ENCODE measurements at places on chromosomes 1 and 21.

DNA sequence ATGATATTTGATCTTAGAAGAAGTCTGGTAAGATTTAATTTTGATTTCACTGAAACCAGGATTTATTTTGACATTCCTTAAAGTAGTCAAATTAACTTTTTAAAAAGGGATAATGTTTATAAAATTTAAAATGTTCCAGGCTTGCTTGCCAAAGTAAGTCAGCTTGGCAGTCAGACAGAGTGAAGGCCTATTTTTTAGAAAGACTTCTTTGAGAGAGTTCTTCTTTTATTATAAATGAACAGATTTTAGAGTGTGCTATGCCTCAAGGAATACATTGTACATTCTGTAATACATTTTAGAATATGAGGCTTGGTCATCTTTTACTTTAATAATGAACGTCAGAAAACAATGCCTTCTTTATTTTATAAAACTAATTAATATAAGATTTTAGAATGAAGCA lies 138.7 kb downstream of the DISP1 start:
- no peak for DNase-seq

GRCh38 chr1:228109962-228110488 lies 926 bp upstream of the MRPL55 start:
- peak; percentile 54 for DNase-seq

DNA sequence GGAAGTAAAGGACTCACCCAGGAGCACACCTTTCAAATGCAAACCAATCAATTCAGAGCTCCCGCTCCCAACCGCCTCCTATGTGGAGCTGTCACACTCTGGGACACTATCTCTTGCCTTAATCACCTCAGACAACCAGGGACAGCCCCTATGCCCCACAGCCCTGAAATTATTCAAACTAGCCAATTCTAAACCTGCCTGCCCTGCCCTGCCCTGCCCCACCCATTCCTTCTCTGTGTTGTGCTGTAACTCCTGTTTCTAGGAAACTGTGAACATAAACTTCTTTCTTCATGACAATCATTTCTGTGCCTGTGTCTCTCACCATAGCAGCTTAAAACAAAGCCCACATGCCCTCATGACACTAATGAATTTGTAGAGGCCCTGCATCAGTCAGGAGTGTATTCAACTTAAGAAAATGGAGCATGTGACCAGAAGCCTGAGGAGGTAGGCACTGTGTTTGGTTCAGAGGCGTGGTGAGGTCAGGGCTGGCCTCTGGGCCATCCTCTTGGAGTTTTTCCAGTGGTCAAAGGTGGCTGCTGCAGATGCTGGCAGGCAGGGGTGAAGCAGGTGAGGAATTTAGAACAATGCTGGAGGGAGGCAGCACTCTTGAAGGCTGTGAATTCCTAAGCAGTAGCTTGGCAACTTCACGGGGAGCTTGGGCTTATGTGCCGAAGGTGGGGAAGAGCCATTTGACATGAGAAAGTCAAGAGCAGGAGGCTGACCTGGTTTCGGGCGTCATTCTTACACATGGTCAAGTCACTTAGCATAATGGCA lies 74.5 kb downstream of the RHOU start:
- DNase-seq: no peak

GRCh38 chr1:118481126-118481525 lies 296.1 kb upstream of the SPAG17 start:
- DNase-seq: no peak

DNA sequence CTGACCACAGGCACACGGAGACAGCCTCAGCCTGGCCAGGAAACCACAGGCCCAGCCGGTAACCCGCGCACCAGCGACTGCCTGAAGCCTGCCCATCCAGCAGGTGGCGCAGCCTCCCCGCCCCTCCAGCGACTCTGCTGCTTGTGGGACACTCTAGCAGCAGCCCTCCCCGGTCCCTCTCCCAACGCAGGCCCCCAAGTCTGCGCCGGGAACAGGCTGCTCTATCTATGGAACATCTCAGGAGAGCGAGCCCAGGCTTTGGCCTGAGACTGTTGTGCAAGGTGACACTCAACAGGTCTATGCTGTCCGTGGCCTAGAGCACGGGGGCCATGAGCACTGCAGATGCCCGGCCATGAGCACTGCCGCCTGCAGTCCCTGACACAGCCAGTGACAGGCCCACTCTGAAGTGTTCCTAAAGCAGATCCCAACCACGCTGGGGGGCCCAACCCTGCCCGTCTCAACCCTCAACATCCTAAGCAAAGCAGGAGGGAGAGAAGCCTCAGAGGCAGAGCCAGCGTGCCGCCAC lies 28.4 kb downstream of the WDR4 start:
- no peak for DNase-seq

DNA sequence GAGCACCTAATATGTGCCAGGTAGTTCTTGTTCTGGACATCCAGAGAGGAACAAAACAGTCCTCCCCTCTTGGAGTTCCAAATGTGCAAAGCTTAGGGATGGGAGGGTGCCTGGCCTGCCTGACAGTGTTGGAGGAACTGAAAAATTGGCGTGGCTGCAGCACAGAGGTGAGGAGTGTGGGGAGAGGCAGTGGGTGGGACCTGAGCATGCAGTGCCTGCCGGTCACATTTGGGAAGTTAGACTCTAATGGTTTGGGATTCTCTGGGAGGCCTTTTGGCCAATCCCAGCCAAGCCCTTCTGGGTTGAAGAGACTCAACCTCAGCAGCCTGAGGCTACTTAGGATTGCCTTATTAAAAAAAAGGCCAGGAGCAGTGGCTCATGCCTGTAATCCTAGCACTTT lies 2.3 kb upstream of the TCEA3 start:
- DNase-seq: no peak

DNA sequence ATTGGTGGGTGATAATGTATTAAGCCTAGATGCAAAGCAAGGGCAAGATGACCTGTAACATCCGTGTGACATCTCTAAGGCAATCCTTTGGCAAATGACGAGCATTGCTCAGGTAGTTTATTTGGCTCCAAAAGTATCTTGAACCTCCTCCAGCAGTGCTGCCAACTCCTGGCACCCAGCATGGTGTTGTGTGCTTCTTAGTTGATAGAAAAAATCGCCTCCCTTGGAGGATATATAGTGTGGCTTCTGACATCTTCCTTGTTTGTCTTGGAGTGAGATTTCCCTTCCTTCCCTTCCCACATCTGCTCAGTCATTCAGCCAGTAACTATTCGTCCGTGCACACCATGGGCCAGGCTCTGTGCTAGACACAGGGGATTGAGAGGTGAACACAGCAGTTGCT lies 121.8 kb downstream of the TOMM20 start:
- DNase-seq: no peak

GRCh38 chr1:32012709-32013385 lies 821 bp upstream of the KHDRBS1 start:
- no peak for DNase-seq

- DNase-seq: no peak
Observed at GRCh38 chr1:50750021-50750619, 209.9 kb downstream of the FAF1 start.

Data from ovary (tissue), 10 donors.